Stomach (tissue), 19 donors: ENCODE measurements at places on chromosomes 1 and 21. TPM values are rescaled to one million over a fixed set of nuclear protein-coding genes. Genes with fewer than 3 reads are reported as not detected.

The APCS gene
- total RNA-seq: not detected

The TUFT1 gene
- total RNA-seq: 5.8 TPM

The UHMK1 gene
- 33.3 TPM for total RNA-seq

The PRSS38 gene
- total RNA-seq: not detected

The CLCC1 gene
- 36.7 TPM for total RNA-seq

The HCRTR1 gene
- not detected for total RNA-seq

The ZNF687 gene
- total RNA-seq: 19.3 TPM

The NPHP4 gene
- total RNA-seq: 21.9 TPM

The RAP1A gene
- 20.9 TPM for total RNA-seq

The ARHGAP30 gene
- 7.5 TPM for total RNA-seq

The BCAR3 gene
- total RNA-seq: 18.1 TPM

The HHIPL2 gene
- total RNA-seq: not detected

The LRRIQ3 gene
- total RNA-seq: not detected

The GPR37L1 gene
- not detected for total RNA-seq

The ZNF593OS gene
- not detected for total RNA-seq

The SPSB1 gene
- total RNA-seq: 2.3 TPM

The TRIM46 gene
- total RNA-seq: not detected

The RAB7B gene
- 1.7 TPM for total RNA-seq

The PRAMEF7 gene
- total RNA-seq: not detected

The ADORA3 gene
- total RNA-seq: 6.1 TPM

The B3GALT6 gene
- 1.8 TPM for total RNA-seq

The SPRR2F gene
- total RNA-seq: not detected

The NECTIN4 gene
- 2.0 TPM for total RNA-seq

GRCh38 chr1:25695771-25696311 lies 79.2 kb downstream of the MAN1C1 start:
- DNase-seq: no peak

DNA sequence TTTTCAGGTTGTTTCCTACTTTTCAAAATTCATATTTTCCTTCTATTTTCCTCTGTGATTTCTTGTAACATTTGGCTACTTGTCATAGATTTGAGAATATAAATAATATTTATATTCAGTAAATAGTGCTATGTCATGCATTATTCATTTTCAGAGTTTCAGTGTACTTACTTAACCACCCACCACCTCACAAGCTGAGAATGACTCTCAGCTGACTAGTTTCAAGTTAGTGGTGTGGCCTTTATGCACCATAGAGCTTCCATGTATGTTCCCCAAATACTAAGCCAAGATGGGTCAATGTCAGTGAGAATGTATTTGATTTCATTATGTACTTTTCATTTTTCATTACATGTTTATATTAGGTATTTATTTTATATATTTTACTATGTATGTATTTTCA lies 56.9 kb upstream of the RGS1 start:
- no peak for DNase-seq

DNA sequence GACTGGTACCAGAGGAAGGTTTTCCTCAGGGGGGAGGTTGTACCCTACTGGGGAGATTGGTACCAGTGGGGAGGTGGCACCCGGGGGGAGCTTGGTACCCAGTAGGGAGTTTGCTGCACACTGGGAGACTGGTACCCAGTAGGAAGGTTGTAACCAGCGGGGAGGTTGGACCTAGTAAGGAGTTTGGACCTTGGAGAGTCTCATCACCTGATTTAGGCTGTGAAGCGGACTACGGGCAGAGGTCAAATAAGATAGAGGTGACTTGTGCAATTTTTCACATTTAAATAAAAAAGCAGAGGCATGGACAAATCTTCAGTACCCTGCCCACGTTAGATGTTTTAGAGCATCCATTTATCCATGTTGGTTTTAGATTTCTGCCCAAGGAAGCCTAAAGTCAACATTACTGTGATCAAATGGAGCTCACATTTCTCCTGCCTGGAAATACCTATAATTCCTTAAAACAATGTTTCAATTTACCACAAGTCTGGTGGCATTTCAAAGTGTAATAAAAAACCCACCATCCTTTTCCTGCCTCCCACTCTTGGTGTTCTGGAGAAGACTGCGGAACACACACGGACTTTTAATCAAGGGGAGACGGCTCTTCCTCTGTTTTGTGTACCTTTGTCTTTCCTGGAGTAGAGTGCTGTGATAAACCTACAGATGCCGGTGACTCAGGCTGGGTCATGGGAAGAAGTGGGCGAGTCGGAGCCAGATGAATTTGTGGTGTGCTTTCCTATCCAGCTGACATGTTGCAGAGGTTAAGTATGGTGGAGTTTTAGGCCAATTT lies 36.2 kb upstream of the MRPS6 start:
- DNase-seq: no peak

- DNase-seq: no peak
These were observed 152.9 kb upstream of the PTBP2 start for GRCh38 chr1:96568639-96569038.

DNA sequence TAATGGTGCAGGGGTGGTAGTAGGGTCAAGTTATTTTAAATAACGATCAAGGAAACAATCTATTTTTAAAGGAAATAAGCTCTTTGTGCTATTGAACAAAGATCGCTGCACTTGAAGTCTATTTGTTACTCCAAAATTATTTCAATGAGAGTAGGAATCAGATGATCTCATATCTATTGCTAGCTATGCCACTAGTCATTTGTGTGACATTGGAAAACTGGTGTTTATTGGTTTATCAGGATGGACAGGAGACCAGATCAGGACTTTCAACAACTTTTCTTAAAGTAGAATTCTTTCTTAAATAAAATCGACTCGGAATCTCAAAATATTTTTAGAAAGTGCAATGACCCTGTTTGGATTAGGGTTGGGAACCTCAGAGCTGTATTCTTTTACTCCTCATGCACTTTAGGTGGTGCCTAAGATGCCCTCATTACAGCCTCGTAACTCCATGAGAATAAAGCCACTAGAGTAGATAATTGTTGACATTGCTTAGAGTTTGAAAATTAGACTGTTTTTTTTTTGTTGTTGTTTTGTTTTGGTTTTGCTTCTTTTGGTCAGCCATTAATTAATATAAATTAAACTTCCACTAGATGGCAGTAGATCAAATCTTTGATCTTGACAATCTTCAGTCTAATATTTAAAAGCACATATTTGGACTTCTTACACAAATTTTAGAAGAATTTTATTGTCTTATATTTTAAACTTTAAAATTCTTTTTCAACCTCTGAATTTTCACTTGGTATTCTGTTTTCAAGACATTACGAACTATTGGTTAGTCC lies 352.4 kb downstream of the USP25 start:
- DNase-seq: no peak

GRCh38 chr1:233016798-233017197 lies 66.4 kb downstream of the NTPCR start:
- no peak for DNase-seq

DNA sequence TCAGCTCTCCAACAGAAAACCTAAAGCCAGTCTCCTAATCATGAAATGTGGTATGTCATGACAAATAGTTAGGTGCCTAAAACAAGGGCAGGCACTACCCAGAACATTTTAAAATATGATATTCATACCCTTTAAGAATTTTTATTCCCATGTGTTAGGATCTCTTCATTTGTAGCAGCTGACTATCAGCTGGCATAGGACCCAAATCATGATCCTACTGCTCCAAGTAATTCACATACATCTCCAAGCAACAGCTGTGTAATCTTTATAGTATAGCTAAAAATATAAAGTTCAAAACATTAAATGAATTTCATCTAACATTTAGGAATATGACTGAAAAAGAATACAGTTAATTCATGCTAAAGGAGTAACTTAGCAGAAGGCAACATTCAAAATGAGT lies 57.5 kb downstream of the ENAH start:
- no peak for DNase-seq

DNA sequence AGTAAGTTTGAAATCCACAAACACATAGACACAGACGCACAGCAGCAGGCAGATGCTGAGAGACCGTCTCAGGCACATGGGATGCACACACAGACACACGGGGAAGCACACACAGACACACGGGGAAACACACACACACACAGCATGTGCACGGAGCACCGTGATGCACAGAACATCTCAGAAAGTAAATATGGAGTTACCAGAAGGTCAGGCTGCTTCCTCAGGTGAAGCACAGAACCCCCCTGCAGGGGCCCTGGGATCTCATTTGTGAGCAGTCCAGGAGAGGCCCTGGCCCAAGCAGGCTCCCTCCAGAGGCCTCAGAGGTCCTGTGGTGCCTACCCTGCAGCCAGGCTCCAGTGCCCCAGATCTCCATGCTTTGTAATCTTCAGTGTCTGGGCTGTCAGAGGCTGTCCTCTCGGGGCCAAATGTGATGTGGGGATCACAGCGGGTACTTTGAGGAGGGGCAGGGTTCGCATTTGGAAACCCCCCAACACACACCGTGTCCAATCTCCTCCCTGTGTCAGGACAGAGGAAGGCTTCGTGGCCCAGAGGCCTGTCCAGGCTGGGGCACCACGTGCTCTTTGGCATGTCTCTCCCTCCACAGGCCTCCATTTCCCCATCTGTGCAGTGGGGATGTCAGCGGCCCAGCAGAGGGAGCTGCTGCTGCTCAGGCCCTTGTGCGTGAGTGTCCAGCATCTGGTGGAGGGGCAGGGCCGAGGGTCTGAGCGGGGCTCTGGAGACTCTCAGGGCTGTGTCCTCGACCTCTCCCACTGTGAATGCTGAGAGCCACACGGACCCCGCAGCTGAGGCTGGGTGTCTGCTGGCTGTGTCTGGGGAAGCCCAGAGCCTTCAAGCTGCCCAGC lies 23.0 kb upstream of the PRSS38 start:
- DNase-seq: no peak

- DNase-seq: peak; percentile 5
These were observed 76.3 kb downstream of the RD3 start for GRCh38 chr1:211415700-211416099.

GRCh38 chr1:39722495-39722894 lies 16.2 kb upstream of the PPIE start:
- DNase-seq: no peak

DNA sequence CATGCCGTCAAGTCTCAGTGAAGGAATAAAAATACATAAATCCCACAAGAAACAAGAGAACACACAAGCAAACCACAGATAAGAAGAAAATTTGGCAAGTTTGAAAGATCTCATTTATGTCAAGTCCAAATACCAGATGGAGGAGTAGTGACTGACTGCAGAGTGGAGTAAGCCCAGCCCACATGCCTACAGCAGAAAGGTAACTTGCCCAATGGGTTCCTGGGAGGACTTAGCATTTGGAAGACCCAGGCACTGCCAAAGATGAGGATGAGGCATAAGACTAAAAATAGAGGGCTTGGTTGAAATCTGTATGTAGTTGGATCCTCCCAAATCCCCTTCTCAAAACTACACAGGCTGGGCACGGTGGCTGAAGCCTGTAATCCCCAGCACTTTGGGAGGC lies 70.8 kb downstream of the ZNF648 start:
- no peak for DNase-seq

- DNase-seq: peak; percentile 84
These were observed at the start of gene DENND4B for GRCh38 chr1:153946622-153947241. TSS of gene DENND4B (minus strand) at chr1:153946718. CDS start at chr1:153944374, 2,344 bp downstream.

- DNase-seq: no peak
These were observed 358.0 kb upstream of the C1orf87 start for GRCh38 chr1:60431593-60431992.

DNA sequence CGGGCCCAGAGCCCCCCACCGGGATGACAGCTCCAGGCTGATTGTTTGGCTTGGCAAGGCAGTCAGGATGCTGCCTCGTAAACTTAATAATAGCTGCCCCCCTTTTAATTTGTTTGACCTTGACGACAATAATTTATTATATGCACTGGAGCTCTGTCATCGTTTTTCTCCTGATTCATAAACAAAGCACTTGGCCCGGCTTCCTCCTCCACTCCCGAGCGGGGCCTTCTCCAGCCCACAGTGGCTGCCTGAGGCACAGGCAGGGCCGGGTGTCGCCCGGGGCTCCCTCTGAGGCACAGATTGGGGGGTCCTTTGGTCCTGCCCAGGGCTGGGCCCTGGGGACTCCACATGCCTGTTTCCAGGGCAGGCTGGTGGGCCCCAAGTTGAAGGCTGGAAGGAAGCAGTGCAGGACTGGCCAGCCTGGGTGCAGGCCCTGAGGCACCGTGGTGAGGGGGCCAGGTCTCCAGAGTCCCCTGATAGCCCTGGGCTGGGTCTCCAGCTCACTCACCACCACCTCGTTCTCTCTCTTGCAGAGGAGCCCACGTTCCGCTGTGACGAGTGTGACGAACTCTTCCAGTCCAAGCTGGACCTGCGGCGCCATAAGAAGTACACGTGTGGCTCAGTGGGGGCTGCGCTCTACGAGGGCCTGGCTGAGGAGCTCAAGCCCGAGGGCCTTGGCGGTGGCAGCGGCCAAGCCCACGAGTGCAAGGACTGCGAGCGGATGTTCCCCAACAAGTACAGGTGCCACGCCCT lies 52.0 kb upstream of the ARHGEF16 start:
- no peak for DNase-seq

DNA sequence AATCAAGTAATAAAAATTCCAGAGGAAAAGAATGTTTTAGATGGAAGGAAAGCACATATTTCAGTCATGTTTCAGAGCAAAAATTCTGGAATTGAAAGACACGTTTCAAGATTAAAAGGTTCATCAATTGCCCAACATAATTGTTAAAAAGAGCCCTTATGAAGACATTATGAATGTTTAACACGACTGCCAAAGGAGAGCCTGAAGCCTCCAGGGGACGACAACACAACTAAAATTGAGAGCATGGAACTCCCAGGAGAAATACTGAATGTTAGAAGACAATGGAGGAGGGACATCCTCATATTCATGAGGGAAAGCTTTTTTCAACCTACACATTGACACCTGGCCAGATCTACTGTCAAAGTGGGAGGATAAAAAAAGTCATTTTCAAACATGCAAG lies 16.0 kb downstream of the OR2T11 start:
- DNase-seq: peak; percentile 67

- DNase-seq: no peak
These were observed 79.7 kb upstream of the RUNX3 start for GRCh38 chr1:25009671-25010262.

- DNase-seq: no peak
These were observed 153.4 kb downstream of the FMN2 start for GRCh38 chr1:240244968-240245628.

DNA sequence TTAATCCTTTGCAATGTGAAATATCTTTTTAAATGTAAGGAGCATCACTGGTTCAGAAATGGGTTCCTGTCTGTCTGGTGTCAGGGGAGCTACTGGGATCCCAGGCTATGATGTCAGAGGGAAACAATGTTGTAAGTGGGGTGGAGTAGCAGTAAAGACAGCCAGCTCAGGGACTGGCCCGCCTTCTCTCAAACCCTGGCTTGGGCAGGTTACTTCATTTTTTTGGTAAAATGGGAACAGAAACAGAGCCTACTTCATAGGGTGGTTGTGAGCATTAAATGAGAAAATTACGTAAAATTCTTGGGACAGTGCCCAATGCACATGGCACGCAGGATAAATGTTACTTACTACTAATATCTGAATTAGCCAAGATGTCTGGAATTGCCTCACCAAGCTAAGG lies 30.7 kb upstream of the IL20 start:
- DNase-seq: no peak

DNA sequence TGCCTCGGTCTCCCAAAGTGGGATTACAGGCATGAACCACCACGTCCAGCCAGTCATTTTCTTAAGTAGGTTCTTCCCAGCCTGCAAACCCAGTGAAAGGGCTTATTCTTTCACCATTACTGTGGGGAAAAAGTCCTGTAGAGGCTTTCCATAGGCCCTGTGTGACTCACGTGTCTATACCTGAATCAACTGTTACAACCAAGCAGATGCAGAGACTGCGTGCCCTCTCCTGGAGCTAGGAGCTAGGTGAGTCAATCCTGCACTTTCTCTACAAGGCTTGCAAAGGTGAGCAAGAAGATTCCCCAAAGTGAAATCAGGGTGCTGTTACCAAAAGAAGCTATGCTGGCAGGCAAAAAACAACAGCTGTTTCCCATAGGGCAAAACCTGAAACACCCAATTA lies 13.8 kb upstream of the MPZL1 start:
- no peak for DNase-seq
